Thyroid gland (tissue), 4 donors: ENCODE measurements at places on chromosomes 5 and 9. TPM values are rescaled to one million over a fixed set of nuclear protein-coding genes. Genes with fewer than 3 reads are reported as not detected.
A peak's percentile ranks its signal among the peaks of the same experiment; 100 is the strongest.

DNA sequence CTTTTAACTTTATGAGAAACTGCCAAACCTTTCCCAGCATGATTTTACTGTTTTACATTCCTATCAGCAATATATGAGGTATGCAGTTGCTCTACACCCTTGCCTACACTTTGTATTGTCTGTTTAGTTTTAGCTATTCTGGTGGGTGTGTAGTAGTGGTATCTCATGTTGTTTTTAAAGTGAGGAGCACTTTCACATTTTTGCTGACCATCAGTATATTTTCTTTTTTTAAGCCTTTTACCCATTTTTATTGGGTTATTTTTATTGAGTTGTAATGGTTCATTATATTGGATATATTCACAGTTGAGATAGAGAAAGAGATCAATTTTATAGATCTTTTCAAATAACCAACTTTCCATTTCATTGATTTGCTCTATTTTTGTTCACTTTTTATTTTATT, 102.4 kb downstream of the BARX1 start:
- no peaks in the 10 kb centered on the region for H3K4me1 ChIP-seq
- no peaks in the 10 kb centered on the region for H3K36me3 ChIP-seq
- DNase-seq, result no peak
- H3K4me3 ChIP-seq, result no peak overlapping the region
- H3K27ac ChIP-seq, result no peak overlapping the region

Gene CORO2A
- total RNA-seq, result 2.4 TPM

Gene SHISAL2B
- total RNA-seq, result not detected

DNA sequence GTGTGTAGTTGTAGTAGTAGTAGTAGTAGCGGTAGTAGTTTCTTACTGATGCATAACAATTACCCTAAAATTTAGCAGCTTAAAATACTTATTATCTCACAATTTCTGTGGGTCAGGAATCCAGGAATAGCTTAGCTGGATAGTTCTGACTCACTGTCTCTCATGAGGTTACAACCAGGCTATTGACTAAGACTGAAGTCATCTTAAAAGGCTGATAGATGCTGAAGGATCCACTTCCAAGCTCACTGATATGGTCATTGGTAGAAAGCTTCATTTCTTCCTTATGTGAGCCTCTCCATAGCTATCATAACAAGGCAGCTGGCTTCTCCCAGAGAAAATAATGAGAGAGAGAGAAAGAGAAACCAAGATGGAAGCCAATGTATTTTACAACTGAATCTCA, 147.5 kb upstream of the FBXL17 start:
- H3K4me1 ChIP-seq, result no peaks in the 10 kb centered on the region
- H3K27ac ChIP-seq, result no peak overlapping the region
- no peaks in the 10 kb centered on the region for H3K27me3 ChIP-seq
- no peak for DNase-seq
- H3K36me3 ChIP-seq, result no peaks in the 10 kb centered on the region
- no peak overlapping the region for H3K4me3 ChIP-seq

Gene CCDC192
- not detected for total RNA-seq

DNA sequence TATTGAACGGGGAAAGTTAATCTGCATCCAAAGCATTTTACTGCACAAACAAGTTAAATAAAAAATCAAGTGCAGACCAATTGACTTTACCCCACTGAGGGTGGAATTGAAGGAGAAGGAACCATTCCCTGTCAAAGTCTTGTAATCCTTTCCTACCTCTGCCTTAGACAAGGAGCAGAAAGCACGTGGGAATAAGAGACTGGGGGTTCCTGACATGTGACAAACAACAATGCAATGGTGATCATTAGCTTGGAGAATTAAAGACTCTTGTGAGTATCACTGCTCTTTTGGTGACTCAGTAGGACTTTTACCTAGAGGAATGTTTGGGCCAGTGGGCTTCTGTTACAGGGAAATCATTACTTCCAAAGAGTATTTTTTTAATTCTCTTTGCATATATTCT, 779.5 kb downstream of the TLR4 start:
- H3K27me3 ChIP-seq, result no peaks in the 10 kb centered on the region
- H3K4me3 ChIP-seq, result no peak overlapping the region
- no peaks in the 10 kb centered on the region for H3K4me1 ChIP-seq
- H3K27ac ChIP-seq, result no peak overlapping the region

Gene C7
- 108 TPM for total RNA-seq

DNA sequence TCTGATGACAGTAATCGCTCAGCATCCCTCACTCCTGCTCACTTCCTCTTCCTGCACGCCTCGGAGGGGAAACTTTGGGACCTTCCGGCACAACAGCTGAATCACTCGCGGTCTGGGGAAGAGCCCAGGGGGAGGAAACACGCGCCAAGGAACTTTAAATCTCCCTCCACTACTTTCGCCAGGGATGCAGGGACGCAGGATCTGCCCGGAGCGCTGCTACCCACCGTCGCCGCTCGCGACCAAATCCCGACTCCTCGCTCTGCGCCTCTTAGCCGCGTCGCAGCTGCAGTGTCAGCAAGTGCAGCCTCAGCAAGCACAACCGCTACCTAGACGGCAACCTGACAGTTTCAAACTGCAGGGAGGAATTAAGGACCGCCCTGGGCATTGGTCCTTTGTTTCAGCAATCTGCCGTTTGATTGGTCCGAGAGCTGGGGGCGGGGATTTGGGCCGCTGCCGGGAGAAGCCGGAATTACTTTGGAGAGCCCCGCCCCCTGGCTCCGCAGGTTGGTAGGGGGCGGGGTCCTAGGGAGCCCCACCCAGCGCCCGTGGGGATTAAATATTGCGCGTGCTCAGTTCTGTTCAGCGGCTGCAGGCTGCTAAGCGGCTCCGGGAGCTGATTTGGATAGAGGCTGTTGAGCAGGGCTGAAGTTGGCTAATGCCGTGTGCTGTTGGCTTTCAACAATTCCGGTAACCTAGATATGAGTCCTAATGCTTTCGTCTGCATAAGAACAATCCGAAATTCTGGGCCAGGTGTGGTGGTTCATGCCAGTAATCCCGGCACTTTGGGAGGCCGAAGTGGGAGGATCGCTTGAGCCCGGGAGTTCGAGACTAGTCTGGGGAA, at the start of gene POC5:
TSS of gene POC5 (minus strand) at position 356 of the 841 bp plus-strand sequence. CDS start 4,500 bp downstream, outside the sequence.
- H3K36me3 ChIP-seq, result no peaks in the 10 kb centered on the region
- H3K27me3 ChIP-seq, result no peaks in the 10 kb centered on the region
- peak; percentile 97 for DNase-seq
- H3K4me3 ChIP-seq, result peak within 1 kb of the TSS; percentile 74
- peak within 1 kb of the TSS; percentile 62 for H3K27ac ChIP-seq

DNA sequence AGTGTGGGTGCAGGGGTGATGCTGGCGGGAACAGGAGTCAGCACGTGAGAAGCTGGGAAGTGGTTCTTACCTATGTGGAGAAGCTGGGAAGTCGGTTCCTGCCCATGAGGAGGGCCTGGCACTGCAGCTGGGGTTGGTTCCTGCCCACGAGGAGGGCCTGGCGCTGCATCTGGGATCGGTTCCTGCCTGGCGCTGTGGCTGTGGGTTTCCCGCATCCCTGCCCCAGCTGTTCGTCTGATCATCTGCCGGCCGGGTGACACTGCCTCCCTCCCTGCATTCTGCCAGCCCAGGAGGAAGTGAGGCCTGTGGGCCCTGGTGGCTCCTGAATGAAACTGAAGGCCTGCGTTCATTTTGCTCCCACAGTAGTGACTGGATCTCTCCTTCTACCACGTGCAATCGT, 5.1 kb downstream of the OBP2A start:
- H3K4me1 ChIP-seq, result no peaks in the 10 kb centered on the region
- no peak for DNase-seq
- no peaks in the 10 kb centered on the region for H3K36me3 ChIP-seq
- H3K27me3 ChIP-seq, result no peaks in the 10 kb centered on the region
- H3K27ac ChIP-seq, result no peak overlapping the region

GRCh38 chr9:71762900-71763653, 5.2 kb downstream of the CEMIP2 start:
- no peaks in the 10 kb centered on the region for H3K27me3 ChIP-seq
- DNase-seq, result no peak
- H3K27ac ChIP-seq, result no peak overlapping the region
- H3K4me3 ChIP-seq, result no peak overlapping the region

DNA sequence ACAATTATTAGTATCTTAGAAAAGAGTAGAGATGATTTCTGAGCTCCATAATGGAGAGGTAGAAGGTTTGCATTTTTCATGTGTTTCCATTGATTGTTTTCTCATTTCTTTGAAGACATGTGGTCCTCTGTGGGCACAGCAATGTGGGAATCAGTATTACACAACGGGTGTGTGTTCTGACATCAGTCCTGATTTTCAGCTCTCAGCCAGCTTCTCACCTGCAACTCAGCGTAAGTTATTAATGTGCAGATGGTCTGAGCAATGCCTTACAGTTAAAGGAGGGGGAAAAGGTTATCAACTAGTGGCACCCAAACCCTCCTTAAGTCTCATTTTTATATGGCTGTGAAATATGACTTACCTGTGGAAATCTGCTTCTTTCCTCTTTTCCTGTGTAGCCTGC, 59.1 kb downstream of the ITGA2 start:
- no peaks in the 10 kb centered on the region for H3K4me1 ChIP-seq
- no peaks in the 10 kb centered on the region for H3K27me3 ChIP-seq
- H3K4me3 ChIP-seq, result no peak overlapping the region
- no peak overlapping the region for H3K27ac ChIP-seq
- H3K36me3 ChIP-seq, result no peaks in the 10 kb centered on the region

DNA sequence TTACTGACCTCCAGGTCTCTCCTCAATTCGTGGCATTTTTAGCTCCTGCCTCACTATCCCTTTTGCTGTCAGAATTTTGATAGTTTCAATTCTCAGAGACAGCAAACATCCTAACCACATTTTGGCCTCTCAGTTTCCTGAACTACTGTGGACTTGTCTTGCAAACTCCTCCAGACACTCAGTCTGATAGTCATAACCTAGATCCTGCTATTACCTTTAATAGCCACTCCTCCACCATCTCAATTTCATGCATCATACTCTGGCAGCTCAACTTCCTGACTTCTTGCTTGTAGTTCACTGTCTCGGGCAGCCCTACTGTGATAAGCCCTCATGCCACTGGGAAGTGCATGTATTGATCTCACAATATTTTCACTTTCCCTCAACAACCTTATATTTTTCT, 481.8 kb upstream of the CDH18 start:
- no peak overlapping the region for H3K4me3 ChIP-seq
- no peaks in the 10 kb centered on the region for H3K4me1 ChIP-seq
- no peak overlapping the region for H3K27ac ChIP-seq
- no peaks in the 10 kb centered on the region for H3K36me3 ChIP-seq
- H3K27me3 ChIP-seq, result no peaks in the 10 kb centered on the region

DNA sequence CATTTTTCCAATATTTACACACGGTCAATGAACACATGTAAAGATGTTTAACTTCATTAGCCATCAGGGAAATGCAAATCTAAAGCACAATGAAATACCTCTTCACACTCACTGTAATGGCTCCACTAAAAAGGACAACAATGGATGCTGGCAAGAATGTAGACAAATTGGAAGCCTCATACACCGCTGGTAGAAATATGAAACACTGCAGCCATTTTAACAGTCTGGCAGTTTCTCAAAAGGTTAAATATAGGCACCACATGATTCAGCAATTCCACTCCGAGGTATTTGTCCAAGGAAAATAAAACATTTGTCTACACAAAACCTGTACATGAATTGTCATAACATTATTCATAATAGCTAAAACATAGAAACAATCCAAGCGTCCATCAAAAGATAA, 20.0 kb downstream of the RNF145 start:
- peaks cover 4% of the 10 kb centered on the region for H3K36me3 ChIP-seq
- DNase-seq, result no peak
- no peaks in the 10 kb centered on the region for H3K27me3 ChIP-seq
- H3K4me1 ChIP-seq, result peaks cover 28% of the 10 kb centered on the region
- no peak overlapping the region for H3K27ac ChIP-seq

- no peaks in the 10 kb centered on the region for H3K27me3 ChIP-seq
- no peak overlapping the region for H3K4me3 ChIP-seq
- H3K27ac ChIP-seq, result no peak overlapping the region
- no peak for DNase-seq
- no peaks in the 10 kb centered on the region for H3K4me1 ChIP-seq
- H3K36me3 ChIP-seq, result no peaks in the 10 kb centered on the region
These were observed 117.9 kb downstream of the ANXA1 start for GRCh38 chr9:73269430-73270101.

DNA sequence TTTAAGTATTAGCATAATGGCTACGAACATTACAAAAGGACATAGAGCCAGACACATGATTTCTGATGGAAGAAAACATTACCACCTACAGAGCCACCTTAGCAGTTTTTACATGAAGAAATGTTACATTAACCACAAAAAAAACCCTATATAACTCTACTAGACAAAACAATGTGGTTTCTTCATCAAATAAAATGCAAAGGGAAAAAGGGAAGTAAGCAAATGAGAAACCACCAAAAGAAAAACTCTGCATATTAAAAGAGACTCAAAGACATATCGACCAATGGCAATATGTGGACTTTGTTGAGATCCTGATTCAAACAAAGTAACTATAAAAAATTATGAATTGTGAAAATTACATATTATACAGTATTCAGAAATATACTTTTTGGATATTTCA, 132.7 kb downstream of the TSSK1B start:
- DNase-seq, result no peak
- no peaks in the 10 kb centered on the region for H3K36me3 ChIP-seq
- no peaks in the 10 kb centered on the region for H3K4me1 ChIP-seq
- H3K4me3 ChIP-seq, result no peak overlapping the region
- H3K27ac ChIP-seq, result no peak overlapping the region

DNA sequence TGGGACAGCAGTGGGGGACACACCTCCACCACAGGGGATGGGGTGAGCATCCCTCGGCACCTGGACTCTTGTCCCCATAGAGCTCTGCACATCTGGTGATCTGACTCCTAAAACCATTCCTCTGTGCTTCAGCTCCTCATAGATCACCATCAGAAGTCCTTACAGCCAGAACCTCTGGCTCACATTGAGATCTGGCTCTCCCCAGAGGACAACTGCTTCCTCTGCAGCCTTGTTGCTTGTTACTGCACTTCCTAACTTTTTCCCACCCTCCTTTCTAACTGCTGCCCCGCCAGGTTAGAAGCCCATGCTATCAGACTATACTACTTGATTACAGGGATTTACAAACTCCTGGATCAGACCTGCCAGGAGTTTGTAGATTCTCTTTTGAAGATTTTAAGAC, 64.5 kb downstream of the ARSB start:
- H3K4me3 ChIP-seq, result no peak overlapping the region
- no peaks in the 10 kb centered on the region for H3K27me3 ChIP-seq
- no peaks in the 10 kb centered on the region for H3K36me3 ChIP-seq
- no peaks in the 10 kb centered on the region for H3K4me1 ChIP-seq
- peak; percentile 9 for DNase-seq
- H3K27ac ChIP-seq, result no peak overlapping the region

DNA sequence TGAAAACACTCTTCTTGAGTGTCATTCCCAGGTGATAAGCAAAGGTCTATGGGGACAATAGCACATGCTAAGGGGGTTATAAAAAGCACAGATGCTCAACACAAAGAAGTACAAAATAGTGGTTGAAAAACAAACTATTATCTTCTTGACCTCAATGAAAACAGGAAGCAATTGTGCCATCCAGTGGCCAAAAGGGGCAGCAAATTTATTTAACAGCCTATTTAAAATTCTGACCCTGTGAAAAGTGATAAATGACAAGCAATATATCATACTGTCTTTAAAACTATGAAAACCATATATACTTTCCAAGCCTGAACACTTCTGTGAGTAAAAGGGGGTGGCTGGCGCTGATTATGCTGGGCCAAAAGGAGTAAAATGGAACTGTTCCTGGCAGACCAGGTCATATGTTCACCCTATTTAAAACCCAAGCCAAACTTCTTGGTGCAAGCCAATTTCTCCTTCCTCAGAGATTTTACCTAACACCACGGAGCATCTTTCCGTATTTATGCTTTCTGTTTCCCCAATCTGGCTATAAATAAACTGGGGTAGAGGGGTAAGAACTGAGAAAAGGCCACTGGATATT, 29.7 kb downstream of the TEX10 start:
- H3K4me3 ChIP-seq, result no peak overlapping the region
- no peaks in the 10 kb centered on the region for H3K27me3 ChIP-seq
- H3K27ac ChIP-seq, result no peak overlapping the region
- no peaks in the 10 kb centered on the region for H3K36me3 ChIP-seq
- no peaks in the 10 kb centered on the region for H3K4me1 ChIP-seq
